ENCODE measurements at places on chromosomes 12 and 14.

- no peak for DNase-seq
These were observed 21.2 kb upstream of the RNASE12 start for GRCh38 chr14:20612403-20612802.

DNA sequence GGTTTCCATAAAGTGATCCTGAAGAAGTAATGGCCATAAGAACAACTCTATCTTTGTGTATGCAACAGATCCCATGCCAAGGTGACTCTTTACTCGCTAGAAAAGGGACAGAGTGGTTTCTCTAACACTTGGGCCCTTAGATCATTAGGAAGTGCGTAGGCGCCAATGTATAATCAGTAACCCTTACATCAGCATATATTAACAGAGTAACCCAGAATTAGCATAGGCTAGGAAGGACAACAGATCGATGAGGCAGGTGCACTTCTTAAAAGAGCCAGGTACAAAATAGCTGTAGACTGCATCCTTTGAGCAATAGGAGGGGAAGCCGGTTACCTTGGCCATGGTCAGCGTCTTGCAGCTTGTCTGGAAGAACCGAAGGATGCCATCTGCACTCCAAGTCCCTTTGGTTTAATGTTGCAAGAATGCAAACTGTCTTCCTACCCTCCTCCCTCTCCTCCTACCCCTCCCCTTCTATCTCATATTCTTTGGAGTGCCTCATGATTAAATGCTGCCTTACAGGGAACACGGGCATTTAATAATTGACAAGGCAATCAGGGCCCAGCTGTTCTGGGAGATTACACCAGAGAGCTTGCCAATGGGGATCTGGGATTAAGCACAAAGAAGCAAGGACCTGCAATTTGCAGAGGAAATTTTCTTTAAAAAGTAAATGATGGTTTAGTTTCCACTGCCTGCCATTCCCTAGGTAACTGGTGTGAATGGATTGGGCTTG, 8.0 kb downstream of the GSG1 start:
- DNase-seq = no peak

DNA sequence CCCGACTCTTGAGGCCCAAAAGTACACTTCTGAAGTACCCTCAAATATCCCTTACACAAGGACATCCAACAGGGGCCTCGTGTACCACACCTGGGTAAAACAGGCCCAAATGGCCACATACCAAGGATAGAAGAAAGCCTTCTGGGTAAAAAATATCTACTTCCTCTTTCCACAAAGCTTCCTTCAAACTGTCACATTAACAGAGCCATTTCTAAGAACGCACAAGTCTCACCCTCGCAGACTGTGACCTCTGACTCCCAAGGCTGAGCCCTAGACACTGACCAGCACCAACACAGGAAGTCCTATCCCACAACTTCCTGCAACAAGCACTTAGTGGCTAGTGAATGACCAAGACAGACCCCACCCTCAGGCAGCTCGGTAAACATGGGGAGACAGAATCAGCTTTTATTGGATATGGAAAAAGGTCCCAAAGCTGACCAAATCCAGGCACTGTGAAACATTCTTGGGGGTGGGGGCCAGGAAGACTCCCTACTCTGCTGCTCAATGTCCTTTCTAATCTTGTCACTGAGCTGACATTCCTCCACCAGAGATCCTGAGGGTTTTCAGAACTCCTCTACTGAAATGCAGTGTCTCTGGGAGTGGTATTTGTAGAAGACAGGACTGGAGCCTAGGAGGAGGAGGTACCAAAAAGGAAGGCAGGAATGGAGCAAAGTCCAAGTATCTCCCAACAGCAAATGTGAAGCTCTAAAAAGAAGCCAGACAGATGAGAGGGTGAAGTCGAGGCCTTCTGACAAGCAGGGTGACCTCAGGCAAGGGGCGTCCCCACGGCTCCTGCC, 15.9 kb downstream of the KCTD10 start:
- DNase-seq = no peak

GRCh38 chr12:47282206-47282605, 202.4 kb upstream of the AMIGO2 start:
- DNase-seq = no peak

- no peak for DNase-seq
These were observed 248.7 kb upstream of the PELI2 start for GRCh38 chr14:55869397-55870049.

- DNase-seq = no peak
These were observed 3.1 kb upstream of the SLCO1B3 start for GRCh38 chr12:20807192-20808080.

- DNase-seq = no peak
These were observed 7.3 kb downstream of the STXBP6 start for GRCh38 chr14:25042362-25043299.

DNA sequence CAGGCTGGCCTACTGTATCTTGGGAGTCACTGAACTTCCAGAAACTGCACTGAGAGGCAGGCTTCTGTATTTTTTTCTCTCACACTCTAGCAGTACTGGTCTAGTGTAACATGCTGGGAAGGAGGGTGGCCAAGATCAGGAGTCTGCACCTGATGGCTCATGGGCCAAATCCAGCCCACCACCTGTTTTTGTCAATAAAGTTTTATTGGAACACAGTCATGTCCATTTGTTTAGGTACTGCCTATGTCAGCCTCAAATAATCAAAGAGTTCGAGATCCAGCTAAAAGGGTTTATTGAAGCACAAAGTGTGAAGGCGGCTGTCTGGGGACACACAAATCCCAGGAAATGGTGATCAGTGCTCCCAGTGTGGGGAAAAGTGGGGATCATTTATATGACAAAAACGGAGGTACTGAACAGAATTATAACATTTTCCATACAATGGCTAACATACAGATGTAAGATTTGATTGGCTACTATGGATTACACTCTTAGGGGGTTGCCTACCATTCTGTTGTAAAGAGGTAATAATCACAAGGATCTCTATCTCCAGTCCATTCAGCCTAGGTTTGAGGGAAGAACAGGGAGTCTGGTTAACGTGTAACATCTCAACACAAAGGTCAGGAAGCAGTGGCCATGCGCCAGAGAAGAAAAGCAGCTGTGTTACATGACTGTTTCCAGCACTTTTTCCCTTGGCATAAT, 12.9 kb downstream of the USP30 start:
- DNase-seq = no peak

GRCh38 chr12:27657296-27657695, 39.0 kb upstream of the REP15 start:
- no peak for DNase-seq

DNA sequence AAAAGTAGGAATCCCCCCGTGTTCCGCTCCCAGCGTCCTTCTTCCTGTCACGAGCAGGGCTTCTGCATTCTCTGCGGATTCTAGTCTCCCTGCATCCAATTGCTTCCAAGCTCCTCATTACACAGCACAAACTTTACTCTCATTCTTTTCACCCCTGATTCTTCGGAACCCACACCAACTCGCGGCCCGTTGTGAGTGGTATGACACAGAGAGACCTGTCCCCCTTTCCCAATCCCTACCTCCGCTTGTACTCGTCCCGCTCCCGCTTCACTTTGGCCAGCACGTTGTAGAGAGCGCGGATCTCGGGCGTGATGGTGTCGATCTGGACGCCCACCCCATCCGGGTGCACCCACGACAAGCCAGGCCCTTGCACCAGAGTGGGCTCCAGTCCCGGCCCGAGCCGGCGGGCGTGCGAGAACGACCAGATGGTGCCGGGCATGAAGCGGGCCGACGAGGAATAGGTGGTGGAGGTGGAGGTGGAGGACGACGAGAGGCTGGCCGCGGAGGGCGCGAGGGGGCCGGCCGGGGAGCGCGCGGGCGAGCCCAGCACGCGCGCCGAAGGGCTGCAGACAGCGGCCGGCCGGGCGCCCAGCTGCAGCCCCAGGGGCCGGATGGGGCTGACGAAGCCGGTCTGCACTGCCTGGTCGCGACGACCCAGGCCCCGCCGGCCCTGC, 687 bp downstream of the IFFO1 start:
- no peak for DNase-seq

GRCh38 chr14:85254711-85255110, 275.2 kb upstream of the FLRT2 start:
- no peak for DNase-seq

DNA sequence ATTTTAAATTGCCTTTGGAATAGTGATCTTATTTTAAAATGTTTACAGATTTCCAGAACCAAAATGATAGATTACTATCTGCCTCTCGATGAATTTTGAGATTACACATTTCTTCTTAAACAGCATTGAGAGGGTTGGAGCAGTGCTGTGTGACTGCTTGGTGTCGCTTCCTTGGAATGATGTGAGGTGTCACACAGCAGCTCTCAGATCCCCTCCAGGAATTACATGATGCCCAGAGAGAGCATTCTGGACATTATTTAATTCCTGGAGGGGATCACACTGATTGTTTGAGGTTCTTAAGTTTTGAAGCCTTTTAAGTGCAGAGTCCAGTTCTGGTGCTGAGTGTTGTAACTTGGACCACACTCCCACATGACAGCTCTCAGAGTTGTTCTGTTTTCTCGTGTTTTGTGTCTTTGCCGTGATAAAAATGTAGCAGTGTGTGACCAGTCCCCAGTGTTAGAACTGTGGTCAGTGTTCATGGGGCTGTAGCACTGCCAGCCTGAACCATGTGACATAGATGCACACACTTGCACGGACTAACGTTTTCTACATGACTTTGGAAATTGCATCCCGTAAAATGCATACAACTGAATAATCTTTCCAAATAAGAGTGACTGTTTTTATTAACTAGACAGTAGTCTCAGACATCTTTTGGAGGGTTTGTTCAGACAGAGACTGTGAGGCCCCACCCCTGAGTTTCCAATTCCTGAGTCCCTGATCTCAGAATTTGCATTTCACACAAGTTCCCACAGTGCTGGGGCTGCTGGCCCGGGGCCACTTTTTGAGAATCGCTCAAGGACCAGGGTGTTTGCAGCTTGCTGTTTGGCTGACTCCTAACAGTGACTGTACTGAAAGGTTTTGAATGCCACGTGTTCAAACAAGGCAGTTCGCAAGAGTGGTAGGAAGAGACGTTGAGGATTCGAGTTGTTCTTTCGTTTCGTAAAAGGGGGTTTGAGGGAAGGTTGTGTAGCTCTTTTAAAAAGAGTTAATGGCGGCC, 26.0 kb downstream of the XRCC3 start:
- no peak for DNase-seq

DNA sequence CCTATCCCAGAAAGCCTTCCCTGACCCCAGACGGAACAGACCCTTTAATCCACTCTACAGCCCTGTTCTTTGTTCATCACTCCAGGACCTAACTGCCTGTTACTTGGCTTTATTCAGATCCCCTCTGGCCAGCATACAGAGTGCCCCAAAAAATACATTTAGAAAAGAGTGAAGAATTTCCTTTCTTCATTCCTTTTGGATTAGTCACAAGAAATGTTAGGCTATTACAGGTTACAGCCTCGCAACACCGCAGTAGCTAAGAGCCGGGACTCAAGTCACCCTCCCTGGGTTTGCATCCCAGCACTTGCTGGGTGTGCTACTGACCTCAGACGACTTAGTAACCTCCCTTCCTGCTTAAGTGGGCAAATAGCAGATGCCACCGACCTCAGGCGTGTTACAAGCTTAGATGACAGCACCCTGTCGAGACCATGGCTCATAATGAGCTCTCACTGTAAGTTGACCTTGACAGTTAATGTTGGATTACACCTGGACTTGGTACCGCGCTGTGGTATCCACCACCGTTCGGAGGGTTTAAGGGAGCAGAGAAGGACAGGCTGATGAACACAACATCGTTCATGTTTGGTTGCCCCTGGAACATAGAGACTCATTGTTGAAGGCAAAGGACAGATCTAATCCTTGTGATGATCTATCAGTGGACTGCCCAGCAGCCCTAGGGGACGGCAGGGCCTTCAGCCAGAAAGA, 12.9 kb downstream of the GLRX5 start:
- no peak for DNase-seq

DNA sequence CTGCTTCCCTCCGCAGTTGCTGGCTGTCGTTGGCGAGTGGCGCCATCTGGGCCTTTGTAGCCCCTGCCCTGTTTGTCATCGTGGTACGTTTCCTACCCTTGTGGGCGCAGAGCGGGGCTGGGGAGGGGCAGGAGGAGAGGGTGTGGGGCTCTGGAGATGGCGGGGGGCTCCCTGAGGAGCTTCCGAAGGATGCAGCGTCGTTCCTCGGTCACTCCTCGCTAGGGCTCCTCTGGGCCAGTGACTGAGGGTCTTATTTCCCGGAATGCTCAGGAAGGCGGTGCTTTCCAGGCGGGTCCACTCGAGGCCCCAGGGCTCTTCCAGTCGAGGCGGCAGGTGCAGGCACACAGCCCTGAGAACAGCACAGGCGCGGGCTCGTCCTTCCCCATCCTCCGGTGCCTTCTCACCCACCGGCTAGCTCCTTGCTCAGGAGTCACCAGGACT, 167.1 kb downstream of the ADGRD1 start:
- DNase-seq = no peak

- no peak for DNase-seq
These were observed 775.6 kb downstream of the VRK1 start for GRCh38 chr14:97572583-97573458.

- no peak for DNase-seq
These were observed 24.8 kb upstream of the AKAP5 start for GRCh38 chr14:64440494-64440893.

GRCh38 chr12:27592548-27592947, 68.5 kb downstream of the PPFIBP1 start:
- no peak for DNase-seq

DNA sequence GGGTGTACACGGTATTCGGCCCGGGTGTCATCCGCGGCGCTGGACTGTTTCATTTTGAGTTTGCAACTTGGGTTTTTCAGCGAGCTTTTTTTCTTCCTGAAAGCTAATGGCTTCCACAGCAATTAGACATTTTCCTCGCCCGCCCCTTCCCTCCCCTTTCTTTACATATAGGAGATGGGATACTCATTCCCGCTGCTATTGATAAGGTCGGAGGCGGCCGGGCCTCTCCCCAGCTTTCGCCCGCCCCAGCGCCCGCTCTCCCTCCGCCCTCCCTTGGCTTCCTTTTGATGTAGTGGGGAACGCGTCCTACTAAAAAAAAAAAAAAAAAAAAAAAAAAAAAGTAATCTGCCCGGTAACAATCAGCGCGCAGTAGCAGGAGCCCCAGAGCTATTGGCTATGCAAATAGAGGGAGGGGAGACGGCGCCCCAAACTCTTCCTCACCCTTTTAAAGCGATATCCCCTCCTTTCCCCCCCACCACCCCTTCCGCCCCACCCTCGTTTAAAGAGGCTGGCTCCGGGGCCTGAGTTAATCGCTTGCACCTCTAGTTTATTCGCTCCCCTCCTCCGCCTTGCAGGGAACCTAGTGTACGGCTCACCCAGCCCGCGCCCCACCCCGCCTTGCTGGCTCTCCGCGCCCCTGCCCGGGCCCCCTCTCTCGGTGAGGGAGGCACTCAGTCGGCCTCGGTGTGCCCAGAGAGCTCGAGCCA, 1.7 kb upstream of the CCND2 start:
- peak; percentile 80 for DNase-seq

- DNase-seq = no peak
These were observed 337.2 kb downstream of the RPS29 start for GRCh38 chr14:49249022-49249421.

- no peak for DNase-seq
These were observed 190.0 kb downstream of the SLC38A4 start for GRCh38 chr12:46635818-46636217.

Data from stimulated activated CD4-positive, alpha-beta T cell treated with anti-CD3 and anti-CD28 coated beads, TNF-alpha, amount 100 ng/mL, for 24 hours (primary cell).